ENCODE measurements at places on chromosomes 6 and 20. TPM values are rescaled to one million over a fixed set of nuclear protein-coding genes. Genes with fewer than 3 reads are reported as not detected.

The SYNDIG1 gene
- 0.69 TPM for polyA plus RNA-seq

The KCNB1 gene
- 2.5 TPM for polyA plus RNA-seq

The MTRF1L gene
- polyA plus RNA-seq, result 9.8 TPM

The EGFL8 gene
- 13.8 TPM for polyA plus RNA-seq

The RAET1E gene
- polyA plus RNA-seq, result not detected

The CFB gene
- 3.6 TPM for polyA plus RNA-seq

The ZC3H12D gene
- 3.6 TPM for polyA plus RNA-seq

The OPN5 gene
- polyA plus RNA-seq, result not detected

The DEFB132 gene
- polyA plus RNA-seq, result not detected

DNA sequence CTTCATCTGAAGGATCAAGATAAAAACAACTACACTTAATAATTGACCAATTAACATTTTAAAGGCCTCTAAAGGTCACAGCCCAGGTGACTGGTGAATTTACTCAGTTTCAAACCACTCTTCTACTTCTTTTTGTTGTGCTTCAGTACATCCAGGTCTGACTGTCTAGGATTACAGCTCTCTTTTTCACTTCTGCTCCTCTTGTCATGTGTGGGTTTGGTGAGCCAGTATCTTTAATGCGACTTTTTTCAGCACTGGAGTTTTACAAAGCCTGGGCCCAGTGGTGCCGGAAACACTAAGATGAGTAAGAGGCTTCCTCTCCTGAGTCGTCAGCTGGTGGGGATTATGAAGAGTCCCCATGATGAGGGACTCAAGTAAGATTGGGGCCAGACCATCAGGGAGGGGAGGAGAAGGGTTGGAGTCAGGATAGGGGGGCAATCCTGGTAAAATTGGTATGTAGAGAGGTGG lies 27.0 kb downstream of the HECA start:
- no peak for DNase-seq
- H3K4me3 ChIP-seq, result no peak overlapping the region
- H3K4me1 ChIP-seq, result peaks cover 43% of the 10 kb centered on the region

- no peak overlapping the region for H3K27ac ChIP-seq
- H3K4me1 ChIP-seq, result no peaks in the 10 kb centered on the region
- no peaks in the 10 kb centered on the region for H3K27me3 ChIP-seq
- no peak overlapping the region for H3K4me3 ChIP-seq
- DNase-seq, result no peak
Observed at GRCh38 chr20:32312718-32313424, 35.4 kb downstream of the KIF3B start.

- no peaks in the 10 kb centered on the region for H3K27me3 ChIP-seq
- H3K36me3 ChIP-seq, result no peaks in the 10 kb centered on the region
- H3K27ac ChIP-seq, result no peak overlapping the region
Observed at GRCh38 chr6:118744261-118744941, 93.0 kb upstream of the CEP85L start.

- no peak for DNase-seq
- H3K27me3 ChIP-seq, result no peaks in the 10 kb centered on the region
- no peaks in the 10 kb centered on the region for H3K36me3 ChIP-seq
- H3K4me1 ChIP-seq, result no peaks in the 10 kb centered on the region
Observed at GRCh38 chr6:163469459-163469985, 55.0 kb downstream of the QKI start.

DNA sequence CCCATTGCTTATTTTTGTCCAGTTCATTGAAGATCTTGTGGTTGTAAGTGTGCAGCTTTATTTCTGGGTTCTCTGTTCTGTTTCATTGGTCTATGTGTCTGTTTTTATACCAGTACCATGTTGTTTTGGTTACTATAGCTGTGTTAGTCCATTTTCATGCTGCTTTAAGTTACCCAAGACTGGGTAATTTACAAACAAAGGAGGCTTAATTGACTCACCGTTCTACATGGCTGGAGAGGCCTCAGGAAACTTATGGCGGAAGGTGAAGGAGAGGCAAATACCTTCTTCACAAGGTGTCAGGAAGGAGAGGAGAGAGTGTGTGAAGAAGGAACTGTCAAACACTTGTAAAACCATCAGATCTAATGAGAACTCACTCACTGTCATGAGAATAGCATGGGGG lies 29.9 kb upstream of the FERMT1 start:
- H3K4me3 ChIP-seq, result no peak overlapping the region
- no peak for DNase-seq
- H3K27me3 ChIP-seq, result no peaks in the 10 kb centered on the region
- H3K27ac ChIP-seq, result no peak overlapping the region
- no peaks in the 10 kb centered on the region for H3K4me1 ChIP-seq

- no peaks in the 10 kb centered on the region for H3K36me3 ChIP-seq
- DNase-seq, result no peak
- no peak overlapping the region for H3K27ac ChIP-seq
- H3K4me1 ChIP-seq, result no peaks in the 10 kb centered on the region
Observed at GRCh38 chr20:40414843-40415615, 274.0 kb downstream of the MAFB start.

DNA sequence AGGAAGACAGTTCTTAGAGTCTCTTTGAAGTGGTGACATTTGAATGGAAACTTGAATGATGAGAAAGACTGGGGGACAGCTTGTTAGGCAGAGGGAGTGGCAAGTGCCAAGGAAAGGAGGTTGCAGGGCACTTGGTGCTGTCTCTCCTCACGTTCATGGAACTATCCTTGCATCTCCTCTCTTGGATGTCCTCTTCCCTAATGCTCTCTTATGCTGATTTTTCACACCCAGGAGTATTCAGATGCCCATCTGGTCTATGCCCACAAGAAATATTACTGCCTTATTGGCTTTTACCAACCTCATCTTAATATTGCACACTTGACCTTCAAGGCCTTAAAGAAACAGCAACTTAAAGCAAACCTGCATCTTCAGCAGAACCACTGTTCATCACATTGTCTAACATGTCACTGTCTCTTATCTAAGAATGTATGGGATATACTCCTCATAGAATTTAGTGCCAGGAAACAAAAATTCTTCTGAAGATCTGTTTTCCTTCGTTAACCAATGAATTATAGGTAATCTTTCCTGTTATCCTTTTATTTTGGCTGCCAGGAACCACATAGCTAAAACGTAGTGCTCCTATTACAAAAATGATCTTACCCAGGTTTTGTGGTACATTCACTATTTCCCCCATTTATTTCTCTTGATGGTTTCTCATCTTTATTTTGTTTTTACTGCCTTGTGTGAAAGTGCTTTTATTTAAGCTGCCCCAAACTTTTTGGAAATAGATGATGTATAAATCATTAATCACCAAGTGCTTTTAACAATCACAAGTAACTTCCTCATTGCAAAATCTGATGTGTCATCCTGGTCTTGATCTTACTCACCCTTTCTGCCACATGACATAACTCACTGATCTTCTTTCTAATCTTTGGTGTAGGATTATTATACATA lies 12.8 kb downstream of the RGS17 start:
- no peak for DNase-seq
- no peaks in the 10 kb centered on the region for H3K36me3 ChIP-seq
- no peaks in the 10 kb centered on the region for H3K27me3 ChIP-seq
- H3K4me1 ChIP-seq, result no peaks in the 10 kb centered on the region

DNA sequence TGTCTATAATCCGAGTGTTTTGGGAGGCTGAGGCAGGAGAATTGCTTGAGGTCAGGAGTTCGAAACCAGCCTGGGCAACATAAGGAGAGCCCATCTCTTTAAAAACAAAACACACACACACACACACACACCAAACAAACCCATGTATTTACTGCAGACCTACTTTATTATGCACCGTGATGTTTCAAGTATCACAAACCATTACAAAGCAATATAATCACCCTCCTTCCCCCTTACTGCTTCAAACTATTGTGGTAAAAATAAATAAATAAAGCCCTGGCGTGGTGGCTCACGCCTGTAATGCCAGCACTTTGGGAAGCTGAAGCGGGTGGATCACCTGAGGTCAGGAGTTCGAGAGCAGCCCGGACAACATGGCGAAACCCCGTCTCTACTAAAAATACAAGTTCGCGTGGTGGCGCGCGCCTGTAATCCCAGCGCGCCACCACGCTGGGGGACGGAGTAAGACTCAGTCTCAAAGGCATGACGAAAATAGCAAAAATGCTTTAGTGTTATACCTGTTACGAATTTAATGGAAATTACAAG lies 1.5 kb downstream of the TBCC start:
- peak overlapping the region; percentile 97 for H3K27ac ChIP-seq
- DNase-seq, result no peak
- no peaks in the 10 kb centered on the region for H3K4me1 ChIP-seq
- H3K4me3 ChIP-seq, result peak overlapping the region; percentile 100
- H3K27me3 ChIP-seq, result no peaks in the 10 kb centered on the region
- no peaks in the 10 kb centered on the region for H3K36me3 ChIP-seq

DNA sequence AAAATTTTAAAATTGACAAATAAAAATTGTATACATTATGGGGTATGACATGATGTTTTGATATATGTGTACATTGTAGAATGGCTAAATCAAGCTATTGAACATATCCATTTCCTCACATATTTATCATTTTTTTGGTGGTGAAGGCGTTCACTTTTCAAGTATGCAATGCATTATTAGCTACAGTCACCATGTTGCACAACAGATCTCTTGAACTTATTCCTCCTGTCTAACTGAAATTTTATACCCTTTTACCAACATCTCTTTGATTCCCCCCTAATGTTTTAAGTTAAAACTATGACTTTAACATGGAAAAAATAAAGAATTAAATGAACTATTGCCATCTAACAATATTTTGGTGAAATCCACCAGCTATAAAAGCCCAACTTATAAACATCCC lies 65.2 kb upstream of the UST start:
- DNase-seq, result no peak
- H3K27me3 ChIP-seq, result no peaks in the 10 kb centered on the region
- H3K4me3 ChIP-seq, result no peak overlapping the region

DNA sequence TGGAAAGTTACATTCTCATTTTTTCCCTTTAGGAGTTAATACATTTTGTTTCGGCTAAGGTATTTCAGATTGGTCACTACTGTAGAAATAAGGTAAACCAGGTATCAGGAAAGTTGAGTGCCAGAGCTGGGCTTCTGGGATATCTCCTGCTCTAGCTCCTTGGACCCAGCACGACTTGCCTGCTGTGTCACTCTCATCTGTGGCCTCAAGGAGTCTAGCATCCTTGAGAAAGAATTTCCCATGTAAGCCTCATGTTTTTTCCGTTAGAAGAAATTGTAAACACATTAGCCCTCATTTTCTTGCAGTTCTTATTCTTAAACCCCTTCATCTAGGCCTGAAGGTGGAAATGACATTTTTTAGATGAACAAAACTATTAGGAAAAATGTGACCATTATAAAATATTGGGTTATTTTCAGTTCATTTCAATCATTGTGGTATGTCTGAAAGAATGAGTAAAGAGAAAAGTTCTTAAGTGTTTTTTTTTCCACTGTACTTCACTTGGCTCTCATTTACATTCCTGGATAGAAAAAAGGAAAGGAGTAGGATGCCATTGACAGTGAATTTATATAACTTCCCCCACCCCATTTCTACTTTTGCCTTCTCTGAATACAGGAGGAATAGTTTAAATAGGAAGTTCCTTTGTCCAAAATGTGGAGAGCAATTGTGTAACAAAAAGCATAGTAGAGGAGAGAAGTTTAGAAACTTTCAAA lies 46.7 kb downstream of the CD2AP start:
- H3K4me3 ChIP-seq, result no peak overlapping the region
- H3K27ac ChIP-seq, result no peak overlapping the region
- no peak for DNase-seq
- no peaks in the 10 kb centered on the region for H3K27me3 ChIP-seq
- H3K4me1 ChIP-seq, result peaks cover 15% of the 10 kb centered on the region

DNA sequence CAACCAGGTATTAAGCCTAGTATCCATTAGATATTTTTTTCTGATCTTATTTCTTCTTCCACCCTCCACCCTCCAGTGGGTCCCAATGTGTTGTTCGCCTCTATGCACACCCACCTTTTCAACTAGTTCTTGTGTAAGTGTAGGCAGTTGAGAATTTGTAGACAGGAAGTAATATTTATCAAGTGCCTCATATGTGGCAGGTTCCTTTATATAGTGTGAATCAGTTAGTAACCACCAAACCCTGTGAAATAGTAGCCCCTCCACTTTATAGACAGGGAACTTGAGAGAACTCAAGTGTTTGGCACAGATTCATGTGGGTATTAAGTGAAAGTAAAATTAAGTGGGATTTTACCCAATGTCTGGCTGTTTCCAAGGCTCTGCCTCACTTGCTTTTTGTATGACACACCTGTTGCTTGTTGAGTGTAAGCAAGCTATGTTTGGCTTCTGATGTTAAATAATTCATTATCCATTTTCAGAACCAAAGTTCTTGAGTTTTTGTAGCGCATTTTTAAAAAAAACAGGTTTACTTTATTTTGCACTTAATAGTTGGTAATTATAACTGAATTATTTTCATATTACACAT lies 24.8 kb downstream of the AFDN start:
- H3K27me3 ChIP-seq, result no peaks in the 10 kb centered on the region
- H3K4me3 ChIP-seq, result no peak overlapping the region
- H3K4me1 ChIP-seq, result peaks cover 60% of the 10 kb centered on the region
- no peak for DNase-seq

DNA sequence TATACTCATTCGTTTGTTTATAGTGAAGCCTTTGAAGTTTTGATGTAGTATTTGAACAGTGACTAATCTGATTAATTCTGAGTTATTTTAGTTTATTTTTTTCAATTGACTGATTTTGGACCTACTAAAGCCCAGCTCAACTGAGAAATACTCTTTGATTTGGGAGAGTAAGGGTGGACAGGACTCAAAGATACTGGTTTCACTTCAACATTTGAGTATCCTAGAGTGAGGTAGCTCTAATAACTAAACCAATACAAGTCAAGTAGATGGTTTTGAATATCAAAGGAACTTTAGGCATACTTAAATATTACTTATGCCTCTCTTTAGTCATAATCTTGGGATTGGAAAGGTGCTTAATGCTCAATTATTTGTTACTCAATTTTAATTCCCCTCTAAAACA lies 65.6 kb downstream of the ZNF292 start:
- no peak overlapping the region for H3K4me3 ChIP-seq
- H3K27me3 ChIP-seq, result no peaks in the 10 kb centered on the region
- no peaks in the 10 kb centered on the region for H3K36me3 ChIP-seq

- no peaks in the 10 kb centered on the region for H3K4me1 ChIP-seq
- no peaks in the 10 kb centered on the region for H3K27me3 ChIP-seq
- no peaks in the 10 kb centered on the region for H3K36me3 ChIP-seq
Observed at GRCh38 chr6:7050872-7051779, 56.6 kb upstream of the RREB1 start.

GRCh38 chr20:53647286-53647821 lies 53.7 kb upstream of the ZNF217 start:
- no peak overlapping the region for H3K27ac ChIP-seq
- peaks cover 18% of the 10 kb centered on the region for H3K4me1 ChIP-seq
- H3K27me3 ChIP-seq, result no peaks in the 10 kb centered on the region
- no peak for DNase-seq
- H3K4me3 ChIP-seq, result no peak overlapping the region
- H3K36me3 ChIP-seq, result no peaks in the 10 kb centered on the region

DNA sequence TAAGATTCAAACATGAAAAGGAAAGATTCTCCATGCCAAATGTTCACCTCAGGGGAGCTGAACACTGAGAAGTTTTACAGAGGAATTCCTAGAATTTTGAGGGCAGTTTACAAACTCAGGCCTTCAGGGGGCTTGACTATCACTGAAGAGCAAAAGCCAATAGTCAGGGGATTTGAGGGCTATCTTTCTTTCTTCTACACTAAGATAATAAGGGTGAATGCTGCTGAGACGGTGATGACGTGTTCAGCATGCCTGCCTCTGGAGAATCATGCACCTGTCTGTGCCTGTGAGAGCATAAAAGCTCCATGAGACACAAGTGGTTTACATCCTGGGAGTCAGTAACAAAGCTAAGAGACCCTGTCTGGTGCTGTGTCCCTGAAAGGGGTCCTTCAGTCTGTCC lies 1085.6 kb downstream of the KIF16B start:
- no peaks in the 10 kb centered on the region for H3K36me3 ChIP-seq
- no peak for DNase-seq
- no peaks in the 10 kb centered on the region for H3K27me3 ChIP-seq

GRCh38 chr6:13273931-13274706 lies 54.2 kb downstream of the TBC1D7 start:
- no peak overlapping the region for H3K27ac ChIP-seq
- H3K36me3 ChIP-seq, result no peaks in the 10 kb centered on the region
